Activated naive CD8-positive, alpha-beta T cell treated with anti-CD3 and anti-CD28 coated beads for 36 hours (primary cell): ENCODE measurements at places on chromosomes 3 and 15.
A peak's percentile ranks its signal among the peaks of the same experiment; 100 is the strongest.

- DNase-seq, result no peak
Measured at GRCh38 chr3:157392104-157392503, 44.5 kb upstream of the PTX3 start.

DNA sequence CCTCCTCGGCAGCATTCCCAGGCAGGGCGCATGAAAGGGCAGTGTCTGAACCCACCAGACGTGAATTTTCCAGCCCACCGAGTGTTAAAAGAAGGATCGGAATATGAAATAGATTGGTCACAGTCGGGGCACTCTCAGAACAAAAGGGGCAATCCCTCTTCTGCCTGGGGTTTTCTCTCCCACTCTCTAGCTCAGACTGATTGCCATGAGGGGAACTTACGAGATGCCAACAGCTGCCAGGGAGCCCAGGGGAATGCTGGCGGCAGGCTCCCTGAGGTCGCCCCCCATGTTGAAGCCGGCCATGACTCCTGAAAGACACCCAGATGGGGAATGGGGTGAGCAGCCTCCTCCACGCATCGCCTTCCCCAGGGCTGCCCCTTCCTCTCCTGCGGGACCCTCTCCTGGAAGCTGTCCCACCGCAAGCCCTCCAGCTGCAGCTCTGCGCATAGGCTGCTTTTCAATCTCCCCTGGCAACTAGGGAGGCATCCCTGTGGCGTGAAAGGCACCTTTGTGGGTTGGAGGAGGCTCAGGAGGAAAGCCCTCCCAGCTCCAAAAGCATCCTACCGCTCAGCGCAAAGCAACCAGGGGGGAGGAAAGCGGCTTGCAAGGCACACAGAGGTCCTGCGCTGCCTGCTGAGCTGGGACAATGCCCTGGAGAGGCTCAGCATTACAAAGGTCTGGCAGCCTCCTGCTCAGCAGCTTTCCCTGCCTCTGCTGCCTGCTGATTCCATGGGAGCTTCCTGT lies 64.8 kb upstream of the HEG1 start:
- no peak for DNase-seq

- peak; percentile 12 for DNase-seq
Measured at GRCh38 chr3:188165596-188165995, 11.6 kb downstream of the LPP start.

DNA sequence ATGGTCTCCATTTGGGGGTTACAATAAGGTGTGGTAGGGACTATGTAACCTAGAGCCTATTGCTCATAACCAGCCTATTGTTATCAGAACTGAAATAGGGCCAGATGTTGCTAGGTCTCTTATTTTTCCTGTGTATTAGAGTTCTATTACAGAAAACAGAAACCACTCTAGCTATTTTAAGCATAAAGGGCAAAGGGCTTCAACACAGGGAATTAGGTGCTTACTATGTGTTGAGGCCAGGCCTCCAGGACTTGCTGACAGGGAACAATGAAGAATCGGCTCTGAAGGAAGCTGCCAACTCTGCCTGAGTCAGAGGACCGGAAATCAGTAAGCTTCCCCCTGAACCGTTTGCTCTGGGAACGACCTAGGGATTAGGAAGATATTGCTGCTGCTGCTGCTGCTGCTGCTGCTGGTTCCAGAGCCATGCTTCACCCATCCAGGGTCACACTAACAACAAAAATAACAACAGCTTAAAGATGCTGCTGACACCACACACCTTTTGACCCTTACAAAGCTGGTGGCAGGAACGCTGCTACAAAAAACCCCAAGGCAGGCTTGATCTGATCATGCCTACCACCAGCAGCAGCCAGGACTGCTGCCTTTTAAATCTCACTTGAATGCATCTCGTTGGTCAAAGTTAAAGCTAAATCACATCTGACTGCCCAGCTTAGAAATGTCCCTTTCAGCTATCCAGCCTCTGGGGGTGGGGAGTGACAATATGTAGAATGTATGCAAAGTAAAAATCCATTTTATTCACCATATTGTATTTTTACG lies 276.9 kb upstream of the IL12A start:
- DNase-seq, result no peak

- no peak for DNase-seq
Measured at GRCh38 chr3:141384157-141384556, 15.9 kb downstream of the ZBTB38 start.

DNA sequence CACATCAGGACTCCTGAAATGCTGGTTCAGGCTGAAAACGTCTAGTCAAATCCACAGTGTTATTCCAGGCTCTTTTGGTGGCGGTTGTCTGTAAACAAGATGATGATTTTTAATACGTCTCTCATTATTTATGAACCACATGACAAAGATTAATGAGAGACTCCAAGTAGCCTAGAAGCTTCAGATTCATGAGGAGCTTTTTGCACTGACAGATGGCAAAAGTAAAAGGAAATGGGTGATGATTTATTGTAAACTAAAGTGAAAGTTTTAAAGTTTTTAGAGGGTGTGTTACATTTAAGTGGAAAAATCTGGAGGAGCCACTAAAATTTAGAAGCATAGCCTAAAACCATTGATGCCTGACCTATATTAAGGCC lies 77.0 kb downstream of the BBX start:
- no peak for DNase-seq

DNA sequence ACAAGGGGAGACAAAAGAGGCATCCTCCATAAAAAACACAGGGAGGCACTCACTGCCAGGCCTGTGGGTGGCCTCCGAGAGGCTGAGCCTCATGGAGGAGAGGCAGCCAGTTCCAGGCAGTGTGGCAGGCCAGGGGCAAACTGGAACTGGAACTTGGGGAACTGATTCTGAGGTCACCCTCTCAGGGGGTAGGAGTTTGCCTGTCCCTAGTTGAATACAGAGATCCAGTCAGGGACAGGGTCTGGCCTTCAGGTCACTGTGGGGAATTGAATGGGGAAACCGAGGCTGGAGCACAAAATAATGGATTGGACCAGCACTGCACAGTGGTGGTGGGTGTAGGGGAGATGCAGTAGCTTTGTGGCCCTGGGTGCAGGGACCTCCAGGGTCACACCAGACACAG lies 58.7 kb downstream of the TPRA1 start:
- no peak for DNase-seq

- no peak for DNase-seq
Measured at GRCh38 chr3:33170531-33170930, 48.1 kb downstream of the SUSD5 start.

- DNase-seq, result peak; percentile 41
Measured at GRCh38 chr3:59313365-59313764, 263.5 kb upstream of the CFAP20DC start.

DNA sequence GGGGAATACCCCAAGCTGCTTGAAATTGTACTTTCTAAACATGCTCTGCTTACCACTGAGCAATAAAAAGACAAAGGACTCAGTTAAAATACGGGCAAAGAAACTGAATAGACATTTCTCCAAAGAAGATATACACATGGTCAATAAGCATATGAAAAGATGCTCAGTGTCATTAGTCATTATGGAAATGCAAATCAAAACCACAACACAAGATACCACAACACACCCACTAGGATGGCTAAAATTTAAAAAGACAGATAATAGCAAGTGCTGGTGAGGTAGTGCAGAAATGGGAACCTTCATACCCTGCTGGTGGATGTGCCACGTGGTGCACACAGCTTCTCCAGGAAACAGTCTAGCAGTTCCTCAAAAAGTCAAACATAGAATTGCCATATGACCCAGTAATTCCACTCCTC lies 21.3 kb downstream of the LRIG1 start:
- no peak for DNase-seq
